ENCODE measurements at places on chromosomes 12 and 14. TPM values are rescaled to one million over a fixed set of nuclear protein-coding genes. Genes with fewer than 3 reads are reported as not detected.

GRCh38 chr12:39780913-39781446 is 161.4 kb upstream of the ABCD2 start:
- DNase-seq: peak; percentile 22
- no peak overlapping the region for H3K4me3 ChIP-seq
- H3K27ac ChIP-seq: no peak overlapping the region
- H3K4me1 ChIP-seq: no peaks in the 10 kb centered on the region

DNA sequence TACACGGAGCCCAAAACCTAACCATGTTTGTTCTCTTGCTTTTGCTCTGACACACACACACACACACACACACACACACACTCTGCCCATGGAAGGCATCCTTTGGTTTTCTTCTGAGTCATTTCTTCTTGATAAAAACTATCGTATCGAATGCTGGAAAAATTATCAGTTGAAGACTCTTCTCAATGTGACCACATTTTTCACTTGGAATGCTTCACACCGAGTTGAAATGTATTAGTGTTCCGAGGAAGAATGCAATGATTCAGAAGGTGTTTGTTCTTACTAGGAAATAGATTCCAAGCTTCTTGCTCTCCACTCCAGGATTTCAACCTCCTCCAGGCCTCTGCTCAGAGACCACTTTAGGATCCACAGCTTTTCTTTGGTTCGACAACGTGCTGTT is 226.3 kb downstream of the MON2 start:
- no peaks in the 10 kb centered on the region for H3K27me3 ChIP-seq
- H3K27ac ChIP-seq: no peak overlapping the region
- no peak for DNase-seq
- no peaks in the 10 kb centered on the region for H3K4me1 ChIP-seq
- no peak overlapping the region for H3K4me3 ChIP-seq

- no peak overlapping the region for H3K4me3 ChIP-seq
- H3K4me1 ChIP-seq: no peaks in the 10 kb centered on the region
- H3K27me3 ChIP-seq: no peaks in the 10 kb centered on the region
- no peaks in the 10 kb centered on the region for H3K36me3 ChIP-seq
- no peak overlapping the region for H3K27ac ChIP-seq
- no peak for DNase-seq
Measured at GRCh38 chr12:108120863-108121165, 8.3 kb upstream of the WSCD2 start.

DNA sequence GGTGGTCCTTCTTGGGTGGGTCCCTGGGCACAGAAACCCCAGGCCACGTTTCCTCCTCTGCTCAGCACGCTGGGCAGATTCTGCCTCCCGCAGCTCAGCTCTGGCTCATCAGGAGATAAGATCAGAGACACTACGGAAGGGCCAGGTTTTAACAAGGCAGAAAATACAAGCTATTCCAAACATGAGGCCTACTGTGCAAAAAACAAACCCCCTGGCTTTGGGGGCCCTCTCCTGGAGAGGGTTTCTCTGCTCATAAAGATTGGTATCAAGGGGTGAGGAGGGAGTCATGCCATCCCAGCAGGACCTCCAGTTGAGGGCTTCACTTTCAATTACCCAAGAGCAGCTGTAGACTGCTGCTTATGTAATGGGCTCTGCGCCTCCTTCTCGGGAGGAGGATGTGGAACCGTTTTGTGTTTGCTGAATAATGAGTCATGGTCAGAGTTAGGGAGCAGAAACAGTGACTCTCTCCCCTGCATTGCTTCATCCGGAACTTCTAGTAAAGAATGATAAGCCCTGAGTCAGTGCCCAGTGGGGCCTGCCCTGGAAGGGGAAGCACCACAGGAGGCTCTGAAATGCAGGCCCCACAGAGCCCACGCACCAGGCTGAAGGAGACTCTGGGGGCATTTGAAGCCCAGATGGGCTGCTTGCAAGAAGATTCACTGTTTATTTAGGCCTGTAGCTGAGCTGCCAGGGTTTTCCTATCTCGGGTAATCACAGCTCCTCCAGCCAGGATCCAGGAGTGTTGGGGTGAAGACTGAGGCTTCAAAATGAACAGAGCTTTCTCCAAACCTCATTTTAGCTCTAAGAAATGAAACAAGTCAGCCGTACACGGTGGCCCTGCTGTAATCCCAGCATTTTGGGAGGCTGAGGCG is 79.3 kb downstream of the SSPN start:
- H3K4me1 ChIP-seq: peaks cover 34% of the 10 kb centered on the region
- no peak overlapping the region for H3K4me3 ChIP-seq
- DNase-seq: peak; percentile 91
- H3K27ac ChIP-seq: peak overlapping the region; percentile 72
- H3K36me3 ChIP-seq: no peaks in the 10 kb centered on the region
- H3K27me3 ChIP-seq: no peaks in the 10 kb centered on the region

DNA sequence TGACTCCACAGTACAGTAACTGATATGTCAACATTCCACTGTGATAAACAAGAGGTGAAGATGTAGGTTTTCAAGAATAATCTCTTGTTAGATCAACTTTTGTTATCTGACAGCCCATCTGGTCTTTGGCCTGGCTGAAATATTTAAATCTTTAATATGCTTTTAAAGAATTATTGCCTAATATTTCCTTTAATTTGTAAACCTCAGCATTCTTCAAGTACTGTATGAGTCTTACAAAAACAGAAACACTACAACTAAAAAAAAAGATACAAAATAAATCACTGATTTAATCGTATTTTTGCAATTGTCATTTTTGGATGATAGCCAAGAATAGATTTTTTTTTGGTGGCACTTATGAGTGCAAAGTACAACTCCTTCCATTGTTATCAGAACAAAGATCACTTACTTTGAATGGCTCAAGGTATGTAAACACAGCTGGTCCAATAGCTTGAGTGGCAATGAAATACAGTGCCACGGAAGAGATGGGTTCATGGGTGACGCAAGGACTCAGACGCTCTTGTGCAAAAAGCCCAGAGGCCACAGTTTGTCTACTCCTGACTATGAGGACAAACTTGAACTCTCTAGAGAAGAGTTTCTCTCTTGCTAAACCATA is 109.5 kb downstream of the PAX9 start:
- no peaks in the 10 kb centered on the region for H3K36me3 ChIP-seq
- no peaks in the 10 kb centered on the region for H3K4me1 ChIP-seq

- peak overlapping the region; percentile 71 for H3K27ac ChIP-seq
- H3K36me3 ChIP-seq: no peaks in the 10 kb centered on the region
- no peaks in the 10 kb centered on the region for H3K27me3 ChIP-seq
Measured at GRCh38 chr12:123058980-123059379, 78.5 kb downstream of the ARL6IP4 start.

DNA sequence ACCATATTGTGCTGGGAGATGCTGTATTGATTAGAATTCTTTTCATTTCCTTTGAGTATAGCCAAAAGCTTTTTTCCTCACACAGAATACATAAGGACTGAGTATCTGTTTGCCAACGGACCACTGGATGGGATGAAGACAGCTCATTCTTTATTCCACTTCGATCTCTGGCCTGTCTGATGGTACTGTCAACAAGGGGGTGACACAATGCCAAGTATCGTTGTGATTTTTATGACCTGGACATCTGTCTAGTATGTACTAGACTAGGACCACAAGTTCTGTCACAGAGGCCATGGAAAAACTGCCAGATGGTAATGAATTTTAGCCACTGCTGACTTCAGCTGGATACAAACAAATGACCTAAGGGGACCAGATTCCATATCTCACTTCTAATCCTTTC is 502.7 kb downstream of the SOX5 start:
- DNase-seq: no peak
- no peaks in the 10 kb centered on the region for H3K36me3 ChIP-seq
- no peak overlapping the region for H3K27ac ChIP-seq
- H3K27me3 ChIP-seq: no peaks in the 10 kb centered on the region
- no peak overlapping the region for H3K4me3 ChIP-seq
- no peaks in the 10 kb centered on the region for H3K4me1 ChIP-seq

DNA sequence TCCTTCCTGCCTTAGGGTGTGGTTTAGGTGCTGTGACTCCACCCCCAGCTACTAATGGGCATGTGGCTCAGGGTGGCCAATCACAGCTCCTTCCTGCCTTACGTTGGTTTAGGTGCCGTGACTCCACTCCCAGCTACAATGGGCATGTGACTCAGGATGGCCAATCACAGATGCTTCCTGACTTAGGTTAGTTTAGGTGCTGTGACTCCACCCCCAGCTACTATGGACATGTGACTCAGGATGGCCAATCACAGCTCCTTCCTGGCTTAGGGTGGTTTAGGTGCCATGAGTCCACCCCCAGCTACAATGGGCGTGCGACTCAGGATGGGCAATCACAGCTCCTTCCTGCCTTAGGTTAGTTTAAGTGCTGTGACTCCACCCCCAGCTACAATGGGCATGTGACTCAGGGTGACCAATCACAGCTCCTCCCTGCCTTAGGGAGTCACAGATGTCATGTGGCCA is 163.9 kb downstream of the TBX5 start:
- no peak overlapping the region for H3K4me3 ChIP-seq
- H3K36me3 ChIP-seq: no peaks in the 10 kb centered on the region
- no peak for DNase-seq
- H3K27ac ChIP-seq: no peak overlapping the region
- H3K4me1 ChIP-seq: no peaks in the 10 kb centered on the region

The CLEC2B gene
- 37.8 TPM for total RNA-seq

The RERG gene
- 13.6 TPM for total RNA-seq

The BMP4 gene
- total RNA-seq: 10.2 TPM

The INSM2 gene
- not detected for total RNA-seq

The SLC25A21 gene
- total RNA-seq: 0.15 TPM

DNA sequence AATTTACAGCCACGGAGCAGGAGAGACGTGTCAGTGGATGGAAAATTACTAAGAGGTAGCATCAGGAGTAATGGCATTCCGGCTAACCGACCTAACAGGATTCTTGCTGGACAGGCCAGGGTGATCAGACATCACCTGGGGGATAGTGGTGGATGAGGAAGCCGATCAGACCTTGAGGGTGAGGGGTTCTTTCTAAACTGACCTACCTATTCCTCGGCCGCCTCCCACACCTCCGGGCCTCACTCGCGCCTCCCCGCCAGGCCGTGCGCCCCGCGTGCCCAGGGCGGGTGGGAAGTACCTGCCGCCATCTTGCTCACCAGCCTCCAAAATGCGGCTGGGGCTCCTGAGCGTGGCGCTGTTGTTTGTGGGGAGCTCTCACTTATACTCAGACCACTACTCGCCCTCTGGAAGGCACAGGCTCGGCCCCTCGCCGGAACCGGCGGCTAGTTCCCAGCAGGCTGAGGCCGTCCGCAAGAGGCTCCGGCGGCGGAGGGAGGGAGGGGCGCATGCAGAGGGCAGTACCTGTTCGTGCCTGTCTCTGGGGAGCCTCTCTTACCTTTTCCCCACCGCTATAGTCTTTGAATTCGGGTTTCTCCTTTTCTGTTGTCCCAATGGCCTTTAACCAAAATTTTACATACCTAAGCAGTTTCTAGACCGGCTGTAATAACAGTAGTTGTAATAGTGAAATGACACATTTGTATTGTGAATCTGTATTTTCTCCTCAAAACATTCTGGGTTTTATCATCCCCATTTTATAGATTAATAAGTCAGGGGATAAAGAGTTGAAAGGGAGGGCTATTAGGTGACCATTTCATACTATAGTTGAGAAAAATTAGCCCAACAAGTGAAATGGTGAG is at the start of gene TMPRSS12:
TSS of gene TMPRSS12 (plus strand) at position 290 of the 857 bp plus-strand sequence. CDS start at position 329, 39 bp downstream.
- peak within 1 kb of the TSS; percentile 38 for H3K4me3 ChIP-seq
- no peaks in the 10 kb centered on the region for H3K4me1 ChIP-seq
- H3K36me3 ChIP-seq: no peaks in the 10 kb centered on the region
- no peaks in the 10 kb centered on the region for H3K27me3 ChIP-seq
- peak; percentile 86 for DNase-seq

DNA sequence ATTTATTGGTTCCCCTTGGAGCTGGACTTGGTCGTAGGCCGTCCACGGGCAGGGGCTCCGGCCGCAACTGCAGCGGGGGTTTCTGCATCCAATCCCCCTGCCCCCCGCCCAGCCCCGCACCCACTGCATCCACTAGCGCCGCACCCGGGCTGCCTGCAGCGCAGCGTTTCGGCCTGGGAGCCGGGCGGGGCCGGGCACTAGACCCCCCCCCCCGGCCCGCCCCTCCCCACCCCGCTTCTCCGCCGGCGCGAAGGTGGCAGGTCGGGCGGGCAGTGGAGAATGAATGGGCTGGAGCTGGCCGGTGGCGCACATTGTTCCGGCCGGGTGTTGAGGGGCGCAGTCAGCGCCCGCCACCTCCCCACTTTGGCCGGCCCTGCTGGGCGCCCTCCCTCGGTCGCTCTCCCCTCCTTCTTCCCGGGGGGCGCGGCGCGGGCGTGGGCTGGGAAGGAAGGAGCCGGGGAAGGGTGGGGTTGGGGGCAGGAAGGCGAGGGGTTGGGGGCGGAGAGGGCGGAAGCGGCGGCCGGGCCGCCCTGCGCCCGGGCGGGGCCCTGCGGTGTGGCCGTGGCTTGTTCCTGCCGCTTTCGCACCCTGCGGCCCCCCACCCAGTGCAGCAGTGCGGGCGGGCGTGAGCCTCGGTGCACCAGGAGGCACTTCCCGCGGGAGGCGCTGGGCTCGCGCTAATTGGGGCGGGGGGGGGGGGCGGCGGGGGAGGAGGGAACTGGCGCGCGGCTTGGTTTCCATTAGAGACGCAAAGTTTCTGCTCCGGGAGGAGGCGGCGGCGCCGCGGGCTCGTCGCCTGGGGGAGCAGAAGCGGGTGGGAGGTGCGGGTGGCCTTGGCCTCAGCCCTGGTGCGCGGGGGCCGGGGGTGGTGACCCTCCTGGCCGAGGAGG is 841 bp downstream of the CALM1 start:
- peaks cover 16% of the 10 kb centered on the region for H3K36me3 ChIP-seq
- peaks cover 34% of the 10 kb centered on the region for H3K4me1 ChIP-seq
- DNase-seq: peak; percentile 94
- H3K27me3 ChIP-seq: no peaks in the 10 kb centered on the region
- H3K4me3 ChIP-seq: peak overlapping the region; percentile 93
- peak overlapping the region; percentile 93 for H3K27ac ChIP-seq

DNA sequence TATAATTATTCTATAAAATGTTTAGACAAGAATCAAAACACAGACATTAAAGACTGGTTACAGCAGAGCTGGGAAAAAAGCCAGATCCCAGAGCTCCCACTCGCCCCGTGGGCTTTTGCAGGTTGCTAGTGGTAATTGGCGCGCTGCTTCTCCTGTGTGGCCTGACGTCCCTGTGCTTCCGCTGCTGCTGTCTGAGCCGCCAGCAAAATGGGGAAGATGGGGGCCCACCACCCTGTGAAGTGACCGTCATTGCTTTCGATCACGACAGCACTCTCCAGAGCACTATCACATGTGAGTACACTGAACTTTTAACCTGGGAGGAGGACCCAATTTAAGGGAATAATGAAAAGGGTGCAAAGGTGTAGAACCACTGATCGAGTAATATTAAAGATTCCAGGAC is 7.5 kb downstream of the TMEM52B start:
- no peak overlapping the region for H3K4me3 ChIP-seq
- no peak for DNase-seq
- H3K4me1 ChIP-seq: peaks cover 4% of the 10 kb centered on the region
- no peaks in the 10 kb centered on the region for H3K36me3 ChIP-seq
- H3K27ac ChIP-seq: no peak overlapping the region
- H3K27me3 ChIP-seq: no peaks in the 10 kb centered on the region

The TSPAN19 gene
- 0.76 TPM for total RNA-seq
